ENCODE measurements at places on chromosomes 6 and 20.

DNA sequence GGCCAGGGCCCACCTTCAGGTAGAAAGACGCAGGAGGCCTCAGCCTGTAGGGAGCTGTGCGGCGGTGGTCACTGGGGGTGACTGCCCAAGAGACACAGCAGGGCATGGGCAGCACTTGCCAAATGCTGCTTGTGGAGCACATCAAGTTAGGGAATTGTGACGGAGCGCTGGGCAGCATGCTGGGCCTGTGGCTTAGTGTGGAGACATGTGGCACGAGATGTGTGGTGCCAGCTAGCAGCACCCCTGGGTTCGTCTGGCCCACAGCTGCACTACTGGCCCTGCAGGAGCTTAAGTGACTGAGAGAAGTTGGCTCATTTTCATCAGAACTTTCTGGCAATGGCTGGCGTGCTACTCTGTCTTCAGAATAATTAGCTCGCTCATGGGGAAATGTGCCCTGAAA is 213.1 kb upstream of the SYNDIG1 start:
- no peak for DNase-seq

GRCh38 chr6:42315991-42316970 is 98.6 kb upstream of the MRPS10 start:
- no peak for DNase-seq

GRCh38 chr6:111750753-111751673 is 122.2 kb downstream of the FYN start:
- no peak for DNase-seq

DNA sequence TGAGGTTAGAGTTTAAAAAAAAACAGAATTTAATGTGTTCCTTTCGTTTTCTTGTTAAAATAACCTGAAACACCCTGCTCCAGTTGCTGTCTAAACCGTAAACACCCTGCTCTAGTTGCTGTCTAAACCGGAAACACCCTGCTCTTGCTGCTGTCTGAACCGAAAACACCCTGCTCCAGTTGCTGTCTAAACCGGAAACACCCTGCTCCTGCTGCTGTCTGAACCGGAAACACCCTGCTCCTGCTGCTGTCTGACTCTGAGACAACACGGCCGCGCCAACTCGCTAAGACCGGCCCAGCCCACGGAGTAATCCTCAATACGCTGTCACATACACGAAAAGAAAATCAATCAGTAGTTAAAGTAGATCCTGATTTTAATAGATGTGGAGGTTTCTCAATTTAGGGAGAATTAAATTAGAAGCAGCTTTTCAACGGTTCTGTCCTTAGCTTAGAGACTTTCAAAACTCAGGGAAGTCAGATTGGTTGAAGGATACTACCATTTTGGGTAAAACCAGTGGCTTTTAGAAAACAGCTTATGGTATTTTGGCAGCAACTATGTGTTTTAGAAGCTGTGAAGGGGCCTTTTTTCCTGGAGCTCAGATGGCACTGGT is 98.3 kb downstream of the RAMACL start:
- no peak for DNase-seq

- no peak for DNase-seq
These were observed 80.8 kb downstream of the MKKS start for GRCh38 chr20:10352934-10353824.

DNA sequence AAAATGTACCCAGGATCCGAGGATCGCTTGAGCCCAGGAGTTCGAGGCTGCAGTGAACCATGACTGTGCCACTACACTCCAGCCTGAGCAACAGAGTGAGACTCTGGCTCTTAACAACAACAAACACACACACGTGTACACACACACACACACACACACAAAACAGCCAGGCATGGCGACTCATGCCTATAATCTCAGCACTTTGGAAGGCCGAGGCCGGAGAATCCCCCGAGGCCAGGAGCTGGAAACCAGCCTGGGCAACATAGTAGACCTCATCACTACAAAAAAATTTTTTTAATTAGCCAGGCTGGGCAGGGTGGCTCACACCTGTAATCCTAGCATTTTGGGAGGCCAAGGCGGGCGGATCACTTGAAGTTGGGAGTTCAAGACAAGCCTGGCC is 23.3 kb upstream of the ARFGEF2 start:
- DNase-seq = peak; percentile 38

DNA sequence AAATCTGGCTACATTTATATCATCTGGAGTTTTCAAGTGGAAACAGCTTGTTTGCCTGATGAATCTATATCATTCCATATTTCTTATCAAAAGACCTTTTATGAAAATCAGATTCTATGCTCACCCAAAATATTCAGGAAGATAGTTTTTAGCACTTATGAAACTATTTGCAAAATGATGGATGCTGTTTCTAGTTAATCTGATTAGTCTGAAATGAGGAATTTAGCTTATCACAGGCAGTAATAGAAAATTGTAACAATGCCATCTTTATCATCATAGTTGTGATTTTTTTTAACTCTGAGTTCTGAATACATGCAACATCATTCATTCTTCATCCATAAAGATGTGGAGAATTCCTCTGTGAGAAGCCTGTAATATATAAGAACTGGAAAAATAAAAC is 229.7 kb downstream of the PLCB1 start:
- DNase-seq = no peak

- no peak for DNase-seq
These were observed 92.1 kb downstream of the FOXC1 start for GRCh38 chr6:1701668-1702353.

- DNase-seq = peak; percentile 86
These were observed 45.3 kb upstream of the DACT2 start for GRCh38 chr6:168364793-168365421.

GRCh38 chr6:62265906-62266525 is 20.0 kb downstream of the KHDRBS2 start:
- DNase-seq = no peak

GRCh38 chr6:52881996-52882841 is 27.3 kb downstream of the GSTA3 start:
- no peak for DNase-seq

DNA sequence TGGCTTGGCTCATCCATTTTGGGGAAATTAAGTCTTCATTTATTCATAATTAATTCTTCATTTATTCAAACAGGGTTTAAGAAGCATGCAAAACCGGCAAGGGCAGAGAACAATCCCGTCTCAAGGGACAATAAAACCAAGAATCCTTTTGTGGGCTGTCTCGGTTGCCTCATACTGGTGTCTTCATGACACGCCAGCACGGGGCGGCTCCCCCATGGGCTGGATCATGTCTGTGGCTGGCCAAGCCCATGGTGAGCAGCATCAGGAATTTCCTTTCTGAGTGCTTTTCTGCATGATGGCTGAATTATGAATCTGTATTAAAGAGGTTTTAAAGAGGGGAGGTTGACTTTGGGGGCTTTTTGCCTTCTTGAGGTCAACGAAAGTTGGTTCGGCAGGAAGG is 38.3 kb upstream of the DUSP22 start:
- no peak for DNase-seq

DNA sequence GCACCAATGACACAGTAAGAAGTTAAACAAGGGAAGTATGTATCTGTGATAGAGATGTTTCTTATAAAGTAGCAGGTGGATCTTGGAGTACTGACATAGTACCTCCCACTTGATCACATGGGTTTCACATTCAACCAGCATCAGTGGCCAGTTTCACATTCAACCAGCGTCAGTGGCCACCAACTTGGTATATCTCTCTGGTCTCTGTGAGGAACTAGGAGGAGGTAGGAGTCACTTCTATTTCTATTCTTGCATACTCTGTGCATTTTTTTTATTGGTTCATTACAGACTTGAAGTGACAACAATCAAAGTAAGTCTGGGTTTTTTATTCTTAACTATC is 200.3 kb upstream of the SIM1 start:
- DNase-seq = no peak

GRCh38 chr20:49781676-49782075 is 31.0 kb upstream of the SLC9A8 start:
- no peak for DNase-seq

- no peak for DNase-seq
These were observed 1.1 kb upstream of the SPDEF start for GRCh38 chr6:34557228-34557627.

DNA sequence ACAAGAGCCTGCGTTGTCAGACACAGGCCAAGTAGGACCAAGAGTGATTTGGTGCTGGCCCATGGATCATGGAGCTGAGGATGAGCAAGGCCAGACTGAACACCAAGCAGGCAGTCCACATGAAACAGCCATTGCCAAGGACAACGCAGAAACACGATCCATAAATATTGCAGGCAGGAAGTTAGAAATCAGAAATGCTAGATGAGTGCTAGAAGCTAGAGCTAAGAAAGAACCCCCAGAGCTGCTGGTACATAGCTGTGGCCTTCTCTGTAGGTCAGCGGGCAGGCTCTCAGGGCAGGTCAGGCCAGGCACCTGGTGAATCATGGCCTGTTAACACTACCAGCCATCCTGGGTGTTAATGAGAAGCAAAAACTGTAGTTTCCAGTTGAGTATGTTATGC is 119.7 kb downstream of the ALDH8A1 start:
- DNase-seq = no peak

DNA sequence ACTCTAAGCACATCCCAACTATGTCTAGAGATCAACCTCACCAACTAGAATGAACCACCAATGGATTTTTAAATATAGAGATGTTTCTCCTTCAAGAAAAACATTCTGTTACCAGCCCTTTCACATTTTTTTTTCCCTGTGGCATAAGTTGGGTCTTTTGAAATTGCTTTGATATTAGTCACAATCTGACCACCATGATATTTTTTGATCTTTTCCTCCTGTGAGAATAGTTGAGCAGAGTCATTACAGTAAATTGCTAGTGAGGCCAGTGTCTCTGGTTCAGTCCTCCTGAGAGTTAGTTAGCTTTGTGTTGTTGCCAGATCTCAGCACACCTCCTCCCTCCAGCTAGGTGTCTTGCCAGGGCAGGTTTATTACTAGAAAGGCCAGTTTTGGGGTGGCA is 79.7 kb upstream of the MYLIP start:
- DNase-seq = no peak

GRCh38 chr6:29665942-29666825 is 9.3 kb downstream of the MOG start:
- DNase-seq = no peak

DNA sequence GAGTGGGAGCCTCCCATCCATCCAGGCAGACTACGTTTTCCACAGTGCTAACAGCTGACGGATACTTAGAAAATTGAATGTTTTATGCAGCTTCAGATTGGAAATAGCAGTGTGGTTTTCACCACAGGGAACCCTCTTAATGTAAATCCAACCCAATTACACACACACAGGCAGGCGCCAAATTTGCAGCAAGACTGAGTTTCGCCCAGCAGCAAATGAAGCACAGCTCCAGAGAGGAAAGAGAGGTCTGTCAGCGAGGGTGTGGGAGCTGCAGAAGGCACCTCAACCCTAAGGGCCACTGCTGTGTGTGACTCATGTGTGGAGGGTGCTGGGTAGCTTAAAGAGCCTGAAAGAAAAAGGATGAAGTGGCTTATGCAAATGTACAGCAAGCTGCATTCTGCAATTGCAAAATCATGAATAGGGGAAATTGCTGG is 365.7 kb downstream of the MAFB start:
- DNase-seq = no peak

DNA sequence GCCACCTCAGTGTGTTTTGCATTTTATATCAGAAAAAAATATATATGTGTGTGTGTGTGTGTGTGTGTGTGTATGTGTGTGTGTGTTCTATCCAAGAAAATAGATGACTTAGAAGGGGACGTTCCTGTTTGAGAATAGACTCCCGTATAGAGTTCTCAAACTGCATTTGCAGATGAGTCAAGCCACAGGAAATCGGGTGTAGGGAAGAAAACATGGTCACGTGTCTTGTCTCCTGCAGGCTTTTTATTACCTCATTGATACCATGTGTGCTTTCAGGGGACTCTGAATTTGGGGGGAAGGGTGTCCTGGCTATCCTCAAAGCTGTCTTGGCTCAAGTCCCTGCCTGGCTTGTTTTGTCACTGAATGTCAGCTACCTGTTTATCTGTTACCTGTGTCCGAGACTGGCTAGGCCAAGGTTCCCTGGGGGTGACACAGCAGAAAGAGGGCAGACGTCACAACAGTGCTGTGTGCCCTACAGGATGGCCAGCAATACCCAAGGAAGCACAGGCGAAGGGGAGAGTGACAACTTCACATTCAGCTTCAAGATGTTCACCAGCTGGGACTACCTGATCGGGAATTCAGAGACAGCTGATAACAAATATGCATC is 55.7 kb upstream of the NOP56 start:
- no peak for DNase-seq

DNA sequence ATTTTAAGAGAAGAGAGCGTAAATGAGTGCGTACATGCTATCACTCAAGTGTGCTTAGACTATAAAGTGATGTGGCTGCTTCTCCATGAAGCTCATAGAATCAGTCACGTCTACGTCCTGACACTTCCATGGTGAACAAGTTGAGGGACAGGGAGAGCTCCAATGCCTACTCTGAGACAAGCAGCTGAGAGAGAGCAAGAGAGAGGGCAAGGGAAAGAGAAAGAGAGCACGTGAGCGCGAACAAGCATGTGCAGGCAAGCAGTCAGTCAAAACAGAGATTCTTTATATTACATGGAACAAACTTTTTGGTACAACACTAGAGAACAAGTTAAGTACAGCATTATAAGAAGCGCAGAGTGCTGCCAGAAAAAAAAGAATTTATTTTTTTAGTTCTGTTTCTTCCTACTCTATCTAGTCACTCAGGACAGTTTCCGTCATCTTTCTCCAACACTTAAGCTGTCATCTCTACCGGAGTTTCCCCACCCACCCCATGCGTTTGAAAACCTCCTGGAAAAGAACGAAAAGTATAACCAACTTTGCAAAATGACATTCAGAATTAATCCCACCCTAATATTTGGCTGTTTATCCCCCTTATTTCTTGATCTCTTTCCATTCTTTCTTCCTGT is 61.8 kb downstream of the EPB41L2 start:
- DNase-seq = no peak

DNA sequence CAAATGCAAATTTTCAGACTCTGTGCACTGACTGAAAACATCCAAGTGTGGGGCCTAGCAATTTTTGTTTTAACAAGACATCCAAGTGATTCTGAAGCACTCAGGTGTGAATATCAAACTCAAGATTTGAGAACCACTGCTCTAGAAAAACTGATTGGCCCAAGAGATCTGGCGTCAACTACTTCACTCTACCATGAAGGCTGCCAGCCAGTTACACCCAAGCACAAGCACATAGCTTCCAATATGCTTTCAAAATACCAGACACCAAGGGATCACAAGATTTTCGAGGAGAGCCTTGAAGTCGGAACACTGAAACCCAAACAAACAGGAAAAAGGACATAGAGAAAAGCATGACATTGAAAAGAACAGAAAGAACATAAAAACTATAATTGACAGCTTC is 140.2 kb downstream of the PTCHD4 start:
- no peak for DNase-seq

Measured in chondrocyte (in vitro differentiated cells).